ENCODE measurements at places on chromosomes 6 and 20.

DNA sequence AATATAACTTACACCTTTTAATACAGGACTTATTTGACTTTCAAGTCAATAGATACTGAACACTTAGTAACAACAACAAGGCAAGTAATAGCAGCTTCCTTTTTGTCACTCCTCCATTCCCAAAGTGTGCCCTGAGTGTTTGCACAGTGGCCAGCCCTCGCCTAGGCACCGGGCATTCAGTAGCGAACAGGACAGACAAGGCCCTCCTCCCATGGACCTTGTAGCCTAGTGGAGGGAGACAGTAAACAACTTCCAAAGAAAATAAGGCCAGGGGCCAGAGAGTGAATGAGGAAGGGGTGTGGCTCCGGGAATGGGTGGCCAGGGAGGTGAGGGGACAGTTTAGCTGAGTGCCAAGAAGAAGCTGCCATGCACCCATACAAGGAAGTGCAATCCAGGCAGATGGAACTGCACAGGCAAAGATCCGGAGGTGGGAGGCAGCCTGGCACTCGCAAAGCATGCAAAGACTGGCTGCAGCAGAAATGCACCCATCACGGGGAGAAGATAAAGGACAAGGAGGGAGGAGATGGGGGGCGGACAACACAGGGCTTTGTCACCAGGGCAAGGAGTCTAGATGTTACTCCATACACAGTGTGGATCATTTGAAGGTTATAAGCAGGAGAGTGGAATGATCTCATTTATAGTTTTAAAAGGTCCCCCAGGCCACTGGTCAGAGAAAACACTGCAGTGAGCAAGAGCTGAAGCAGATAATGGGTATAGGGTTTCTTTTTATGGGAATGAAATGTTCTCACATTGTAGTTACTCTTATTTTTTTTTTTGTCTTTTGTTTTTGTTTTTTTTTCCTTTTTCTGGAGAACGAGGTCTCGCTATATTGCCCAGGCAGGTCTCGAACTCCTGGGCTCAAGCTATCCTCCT, 32.2 kb downstream of the ATP9A start:
- no peak for DNase-seq

DNA sequence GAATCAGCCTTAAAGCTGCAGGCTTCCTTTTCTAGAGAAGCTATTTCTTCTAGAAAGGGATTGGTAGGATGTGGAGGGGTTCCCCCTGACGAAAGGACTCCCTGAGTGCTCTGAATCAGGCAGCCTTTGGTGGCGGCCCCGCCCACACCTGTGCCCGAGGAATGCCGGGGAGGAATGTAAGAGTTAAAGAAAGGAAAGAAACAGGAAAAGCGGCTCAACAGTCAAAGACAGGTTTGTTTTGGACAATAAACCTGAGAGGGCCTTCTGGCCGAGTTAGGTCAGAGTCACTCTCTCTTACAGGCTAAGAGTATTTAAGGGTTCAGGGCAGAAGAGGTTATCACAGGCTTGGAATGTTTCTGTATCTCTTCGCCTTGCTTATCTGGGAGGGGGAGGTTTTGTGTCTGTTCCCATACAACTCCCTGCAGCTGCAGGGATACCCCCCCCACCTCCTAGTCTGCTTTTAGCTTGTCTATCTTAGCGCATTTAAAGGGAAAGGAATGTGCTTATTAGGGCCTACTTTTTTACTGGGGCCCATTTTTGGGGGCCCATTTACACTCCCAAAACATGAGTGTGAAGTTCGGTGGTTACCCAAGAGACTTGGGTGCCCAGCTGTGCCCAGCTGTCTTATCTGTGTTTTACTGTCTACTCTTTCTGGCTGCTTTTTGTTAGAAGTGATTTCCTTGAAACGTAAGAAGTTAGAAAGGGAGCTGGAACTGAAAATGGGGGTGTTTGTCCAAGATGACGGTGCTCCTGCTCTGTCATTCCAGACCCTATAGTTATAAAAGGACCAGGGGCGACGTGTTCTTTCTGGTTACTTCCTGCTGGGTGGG, 32.8 kb downstream of the DYNLT1 start:
- no peak for DNase-seq

DNA sequence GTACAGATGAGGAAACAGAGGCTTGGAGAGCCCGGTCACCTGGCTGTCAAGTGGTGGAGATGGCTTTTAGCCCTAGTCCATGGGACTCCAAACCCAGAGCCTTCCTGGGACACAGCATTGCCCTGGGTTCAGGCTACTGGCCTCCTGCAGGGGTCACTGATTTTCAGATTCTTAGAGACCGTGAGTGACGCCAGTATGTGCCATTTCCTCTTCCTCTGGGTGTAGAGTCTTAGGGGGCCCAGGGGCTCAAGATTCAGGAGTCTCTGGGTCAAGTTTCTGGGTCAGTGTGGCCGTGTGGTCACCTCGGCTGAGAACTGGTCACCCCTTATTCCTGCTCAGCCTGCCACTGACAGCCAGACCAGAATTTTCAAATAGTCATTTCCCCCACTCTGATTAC, 574 bp downstream of the ARHGAP40 start:
- DNase-seq = no peak

DNA sequence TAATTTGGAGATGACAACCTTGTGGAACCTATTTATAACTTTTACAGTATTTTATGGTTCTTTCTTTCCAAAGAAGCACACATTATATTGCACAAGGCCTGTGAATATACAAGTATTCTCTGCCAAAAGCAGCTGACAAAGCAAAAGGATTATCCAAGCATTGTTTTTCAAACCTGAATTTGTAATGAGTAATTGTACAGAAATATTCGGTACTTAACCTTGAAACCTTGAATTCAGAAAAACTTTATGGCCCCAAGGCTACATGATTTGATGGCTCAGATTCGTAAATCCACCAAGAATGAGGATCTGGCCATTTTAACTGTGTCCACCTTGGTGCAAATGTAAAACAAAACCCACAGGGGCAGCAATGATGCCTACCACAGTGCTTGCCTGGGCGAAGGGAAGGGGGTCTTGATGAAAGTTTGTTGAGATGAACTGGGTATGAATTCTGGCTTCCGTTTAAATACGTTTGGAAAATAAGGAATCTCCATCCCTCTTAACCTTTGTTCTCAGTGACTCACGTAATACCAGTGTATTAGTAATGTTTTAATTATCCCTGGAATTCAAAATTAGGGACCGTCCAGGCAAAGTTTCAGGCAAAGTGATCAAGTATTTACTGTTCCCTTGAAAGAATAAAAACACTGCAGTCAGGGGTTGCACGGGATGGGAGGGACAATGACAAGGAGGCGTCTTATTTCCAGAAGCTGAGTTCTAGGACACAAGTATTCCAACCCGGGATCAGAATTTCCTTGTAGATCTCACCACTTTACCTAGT, 2.7 kb upstream of the RBM24 start:
- DNase-seq = peak; percentile 94

DNA sequence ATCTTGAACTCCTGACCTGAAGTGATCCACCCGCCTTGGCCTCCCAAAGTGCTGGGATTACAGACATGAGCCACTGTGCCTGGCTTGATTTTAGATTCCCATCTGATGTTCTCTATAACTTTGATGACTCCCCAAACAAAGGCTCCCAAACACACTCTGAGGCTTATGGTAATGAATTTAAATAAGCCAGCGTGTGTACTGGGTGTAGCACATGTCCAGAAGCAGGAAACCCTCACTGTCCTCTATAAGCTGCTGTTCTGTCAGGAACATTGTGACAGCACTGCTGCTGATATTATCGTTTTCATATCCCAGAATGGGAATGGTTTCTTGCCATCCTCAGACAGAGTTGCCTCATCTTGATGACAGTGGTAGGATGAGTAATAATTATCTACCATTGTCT, 54.1 kb upstream of the SALL4 start:
- no peak for DNase-seq

DNA sequence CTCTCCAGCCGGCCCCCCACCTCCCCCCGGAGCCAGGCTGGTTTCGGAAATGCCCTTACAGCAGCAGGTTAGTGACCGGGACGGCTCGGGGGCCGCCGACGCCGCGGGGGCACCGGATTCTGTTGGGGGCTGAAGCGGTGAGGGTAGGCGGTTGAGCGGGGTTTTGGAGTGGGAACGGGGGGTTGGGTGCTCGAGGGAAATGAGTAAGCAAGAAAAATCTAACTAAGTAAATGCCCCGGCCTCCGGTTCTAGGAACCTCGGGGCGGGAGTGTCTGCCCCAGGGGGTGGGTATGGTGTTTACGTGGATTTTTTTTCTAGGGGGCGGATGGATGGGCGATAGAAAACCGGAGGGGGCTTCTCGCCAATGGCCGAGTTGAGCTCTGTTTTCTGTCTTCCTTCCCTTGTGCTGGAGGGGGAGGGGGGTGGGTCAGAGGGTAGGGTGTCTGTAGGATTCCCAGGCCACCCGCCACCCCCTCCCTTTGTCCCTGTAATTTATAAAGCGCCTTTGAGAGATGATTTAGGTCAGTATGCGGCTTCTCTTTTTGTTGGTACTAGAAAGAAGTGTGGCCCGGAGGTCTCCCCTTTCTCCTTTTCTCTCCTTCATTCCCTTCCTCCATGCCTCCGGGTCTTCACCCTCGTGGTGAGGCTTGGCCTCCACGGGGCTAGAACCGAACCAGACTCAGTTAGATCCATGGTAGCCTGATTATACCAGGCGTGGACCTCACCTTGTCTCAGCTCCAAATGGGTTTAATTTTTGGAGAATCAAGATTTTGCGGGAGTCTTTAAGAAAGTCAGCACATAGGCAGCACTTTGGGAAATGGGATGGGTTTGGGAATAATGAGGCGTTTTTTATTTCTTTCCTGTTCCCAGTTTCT, 2.3 kb downstream of the E2F3 start:
- DNase-seq = peak; percentile 76

DNA sequence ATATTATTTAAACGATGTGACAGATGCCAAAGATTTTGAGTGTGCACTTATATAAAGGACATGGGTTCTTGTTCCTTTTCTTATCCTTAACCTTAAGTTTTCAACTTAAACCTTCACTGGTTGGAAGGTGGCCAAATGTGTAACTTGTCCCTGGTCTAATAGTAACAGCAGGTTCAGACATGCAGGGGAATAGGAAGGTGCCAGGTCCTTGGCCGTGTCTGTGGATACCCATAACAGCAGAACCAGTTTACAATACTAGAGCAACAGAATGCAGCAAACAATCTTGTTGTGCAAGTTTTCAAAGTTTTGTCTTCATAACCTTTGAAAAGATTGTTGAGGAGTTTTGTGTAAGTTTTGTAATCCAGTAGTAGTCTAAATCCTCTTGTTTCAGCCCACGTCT, 4.4 kb downstream of the MYB start:
- no peak for DNase-seq

DNA sequence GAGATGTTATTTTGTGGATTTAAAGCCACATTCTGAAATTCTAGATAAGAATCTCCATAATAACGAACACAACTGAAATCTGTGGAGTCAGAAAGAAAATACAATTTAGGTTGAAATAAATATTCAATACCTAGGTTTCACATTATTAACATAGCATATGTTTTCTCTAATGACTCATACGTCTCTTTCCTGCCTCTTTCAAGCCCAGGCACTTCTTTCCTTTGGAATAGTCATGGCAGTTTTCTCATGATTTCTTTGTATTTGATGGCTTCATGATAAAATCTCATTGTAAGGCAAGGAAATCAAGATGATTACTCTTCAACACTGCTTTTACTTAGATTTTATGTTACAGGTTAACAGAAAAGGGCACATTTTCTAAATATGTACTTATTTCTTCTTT, 803.7 kb downstream of the PHF3 start:
- no peak for DNase-seq

DNA sequence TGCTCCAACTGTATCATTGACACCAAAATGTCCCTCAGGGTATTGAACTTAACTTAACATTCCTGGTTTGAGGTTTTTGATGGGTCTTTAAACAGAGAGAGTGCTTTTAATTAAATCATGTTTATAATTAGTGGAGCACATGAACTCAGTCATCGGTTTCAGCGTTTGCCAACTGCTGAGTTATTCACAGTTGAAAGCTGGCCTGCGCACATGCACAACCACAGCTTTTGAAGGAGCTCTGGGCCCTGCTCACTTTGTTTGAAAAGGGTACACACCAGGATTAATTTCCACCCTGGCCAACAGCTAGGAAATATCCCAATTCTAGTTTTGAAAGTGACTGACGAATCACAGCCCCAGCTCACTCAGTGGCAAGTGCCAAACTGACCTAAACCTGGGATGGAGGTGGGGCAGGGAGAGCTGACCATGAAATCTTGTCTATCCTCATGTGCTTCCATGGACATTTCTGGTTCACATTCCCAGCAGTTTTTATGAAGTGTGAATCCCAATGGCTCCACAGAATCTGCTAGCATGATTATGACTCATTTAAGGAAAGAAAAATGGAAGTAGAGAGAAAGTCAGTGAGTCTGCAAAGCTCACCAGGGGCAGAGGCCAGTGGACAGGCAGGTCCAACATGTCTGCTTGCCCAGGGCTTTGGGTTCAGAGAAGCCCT, 247.8 kb downstream of the FNDC1 start:
- DNase-seq = no peak

- peak; percentile 46 for DNase-seq
These were observed 86.1 kb upstream of the CD83 start for GRCh38 chr6:14031516-14031915.

DNA sequence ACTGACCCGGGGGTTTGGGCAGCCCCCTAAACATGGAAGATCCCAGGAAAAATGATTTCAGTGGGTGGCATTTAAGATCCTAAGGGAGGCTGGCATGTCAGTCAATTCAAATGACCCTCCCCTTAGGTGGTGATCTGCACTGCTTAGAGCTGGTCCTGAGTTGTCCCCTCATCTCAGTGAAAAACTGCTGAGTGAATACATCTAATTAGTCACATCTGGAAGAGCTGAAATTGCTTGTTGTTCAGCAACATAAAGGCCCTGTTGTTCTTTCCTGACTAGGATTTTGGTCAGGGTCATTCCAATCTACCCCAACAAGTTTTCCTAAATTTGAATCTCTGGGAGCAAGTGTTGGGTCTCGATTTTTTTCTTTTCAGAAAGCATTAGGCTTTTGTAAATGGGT, 126.4 kb downstream of the LCA5 start:
- DNase-seq = no peak

GRCh38 chr6:117740605-117741004, 65.3 kb downstream of the NUS1 start:
- no peak for DNase-seq

- no peak for DNase-seq
These were observed 25.5 kb downstream of the NSFL1C start for GRCh38 chr20:1441133-1441532.

GRCh38 chr20:33262658-33263065, 20.4 kb upstream of the BPIFB1 start:
- DNase-seq = peak; percentile 51

Data from EL (cell line).